ENCODE measurements at places on chromosomes 5 and 9.

- DNase-seq, result peak; percentile 68
These were observed 939.7 kb downstream of the NR2F1-AS1 start for GRCh38 chr5:92641031-92641962.

DNA sequence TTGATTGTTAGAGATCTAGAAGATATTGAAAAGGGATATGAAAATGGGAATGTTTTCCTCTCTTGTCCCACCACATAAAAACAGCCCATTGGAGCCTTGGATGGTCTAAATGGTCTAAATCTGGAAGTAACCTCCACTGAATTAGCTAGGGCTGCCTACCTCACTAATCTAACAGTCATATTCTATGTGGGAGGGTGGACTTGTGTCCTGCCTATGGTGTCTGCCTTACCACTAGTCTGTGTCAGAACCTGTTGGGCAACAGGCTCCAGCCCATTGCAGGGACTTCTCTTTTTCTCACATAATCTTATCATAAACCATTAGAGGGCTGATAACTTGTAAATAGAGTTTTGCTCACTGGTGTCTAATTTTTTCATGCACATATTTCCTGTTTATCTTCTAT lies 548.8 kb upstream of the CDH18 start:
- no peak for DNase-seq

DNA sequence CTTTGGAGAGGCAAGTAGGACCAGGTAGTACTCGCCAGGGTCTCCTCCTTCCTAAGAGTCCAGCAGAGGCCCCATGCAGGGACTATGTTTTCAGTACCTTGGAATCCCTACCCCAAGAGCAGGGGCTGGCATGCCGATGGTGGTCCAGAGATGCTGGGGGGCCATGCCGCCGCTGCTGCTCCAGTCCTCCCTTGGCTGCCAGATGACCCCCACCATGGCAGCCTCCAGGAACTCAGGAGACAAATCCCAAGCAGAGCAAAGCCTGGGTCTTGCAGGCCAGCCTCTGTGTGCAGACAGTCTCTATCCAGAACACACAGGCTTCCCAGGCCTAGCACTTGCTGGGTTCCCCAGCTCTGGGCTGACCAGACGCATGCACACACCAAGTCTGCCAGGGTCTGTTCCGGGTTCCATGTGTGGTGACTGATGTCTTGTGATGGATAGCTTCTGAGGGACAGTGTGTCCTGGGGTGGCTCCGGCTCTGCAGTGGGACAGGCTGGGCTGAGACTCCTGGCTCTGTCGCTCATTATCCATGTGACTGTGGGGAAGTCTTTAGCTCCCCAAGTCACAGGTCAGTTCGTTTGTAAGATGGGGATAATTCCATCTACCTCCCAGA lies 127.3 kb downstream of the CRB2 start:
- DNase-seq, result no peak

- DNase-seq, result peak; percentile 40
These were observed 37.5 kb upstream of the RGMB start for GRCh38 chr5:98735806-98736507.

GRCh38 chr5:25707093-25707492 lies 1062.3 kb upstream of the CDH10 start:
- no peak for DNase-seq

DNA sequence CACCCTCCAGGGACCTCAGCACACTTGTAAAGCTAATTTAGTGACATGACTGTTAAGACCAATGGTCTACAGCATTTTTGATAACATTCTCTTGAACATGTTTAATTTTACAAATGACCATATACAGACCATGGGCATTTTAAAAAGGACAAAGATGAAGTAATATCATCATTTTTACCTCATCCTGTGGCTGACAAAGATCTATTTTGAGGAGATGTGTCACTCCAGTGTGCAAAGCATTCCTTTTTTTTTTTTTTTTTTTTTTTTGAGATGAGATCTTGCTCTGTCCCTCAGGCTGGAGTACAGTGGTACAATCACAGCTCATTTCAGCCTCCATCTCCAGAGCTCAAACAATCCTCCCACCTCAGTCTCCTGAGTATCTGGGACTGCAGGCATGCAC lies 118.2 kb upstream of the TBC1D2 start:
- DNase-seq, result peak; percentile 38

DNA sequence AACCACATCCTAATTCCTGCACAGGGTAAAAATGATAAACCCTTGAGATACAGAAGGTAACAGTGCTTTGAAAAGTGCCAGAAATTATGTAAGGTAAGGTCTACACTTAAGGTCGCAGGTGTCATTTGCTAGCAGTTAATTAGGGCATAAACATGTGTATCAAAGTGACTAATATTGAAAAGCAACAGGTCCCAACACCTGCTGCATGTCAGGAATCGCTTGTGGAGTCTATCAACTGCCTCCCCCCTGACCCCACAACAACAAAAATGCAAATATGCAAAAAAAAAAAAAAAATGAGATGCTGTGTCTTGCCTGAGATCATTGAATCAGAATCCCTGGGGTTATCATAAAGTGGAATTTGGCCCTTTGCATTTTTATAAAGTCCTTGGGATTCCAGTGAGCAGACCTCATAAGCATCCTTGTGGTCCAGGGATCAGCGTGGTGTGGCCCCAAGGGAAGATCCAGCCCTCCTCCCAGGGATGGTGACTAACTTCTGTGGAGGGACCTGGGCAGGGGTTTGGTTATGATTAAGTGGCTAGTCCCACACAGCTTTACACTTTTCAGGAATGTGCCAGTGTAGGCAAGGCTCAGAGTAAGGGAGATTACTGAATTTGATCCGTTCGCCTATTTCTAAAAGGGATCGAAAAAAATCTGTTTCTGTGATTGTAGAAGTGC lies 92.5 kb upstream of the TNFSF8 start:
- DNase-seq, result peak; percentile 100

DNA sequence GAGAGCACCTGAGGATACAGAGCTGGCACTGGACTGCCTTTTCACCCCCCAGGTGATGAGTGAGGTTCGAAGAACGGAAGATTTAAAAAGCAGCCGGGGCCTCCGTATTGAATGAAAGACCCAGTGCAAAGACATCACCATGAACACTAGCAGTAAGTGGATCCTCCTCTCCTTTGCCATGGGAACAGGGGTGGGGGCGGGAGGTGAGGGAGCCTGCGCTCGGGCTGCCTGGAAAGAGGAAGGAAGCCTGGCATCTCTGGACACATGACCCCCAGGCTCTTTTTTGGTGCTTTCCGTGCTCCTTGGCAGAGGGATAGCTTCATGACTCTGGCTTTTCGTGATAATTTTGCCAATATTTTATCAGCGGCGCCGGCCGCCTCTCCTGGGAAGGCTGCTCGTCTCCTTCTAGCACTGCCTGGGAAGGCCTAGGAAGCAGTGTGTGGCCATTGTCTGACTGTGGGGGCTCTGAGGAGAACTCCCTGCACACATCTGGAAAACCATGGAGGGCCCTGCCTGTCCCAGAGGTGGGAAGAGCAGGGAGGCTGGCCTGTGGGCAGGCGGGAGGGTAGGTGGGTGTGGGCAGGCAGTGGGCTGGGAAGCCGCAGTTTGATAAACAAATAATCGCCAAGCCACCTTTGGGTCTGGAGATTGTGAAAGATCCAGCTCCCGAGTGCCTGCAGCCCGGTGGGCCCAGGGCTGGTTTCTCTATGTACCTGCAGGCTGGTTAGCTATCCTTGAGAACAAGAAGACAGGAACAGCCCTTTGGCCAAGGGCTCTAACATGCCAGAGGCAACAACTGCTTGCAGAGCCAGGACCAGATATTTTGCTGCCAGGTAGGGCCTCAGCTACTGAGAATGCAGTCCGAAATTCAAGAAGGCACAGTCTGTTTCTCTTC lies 911 bp downstream of the ABLIM3 start:
- DNase-seq, result peak; percentile 54

DNA sequence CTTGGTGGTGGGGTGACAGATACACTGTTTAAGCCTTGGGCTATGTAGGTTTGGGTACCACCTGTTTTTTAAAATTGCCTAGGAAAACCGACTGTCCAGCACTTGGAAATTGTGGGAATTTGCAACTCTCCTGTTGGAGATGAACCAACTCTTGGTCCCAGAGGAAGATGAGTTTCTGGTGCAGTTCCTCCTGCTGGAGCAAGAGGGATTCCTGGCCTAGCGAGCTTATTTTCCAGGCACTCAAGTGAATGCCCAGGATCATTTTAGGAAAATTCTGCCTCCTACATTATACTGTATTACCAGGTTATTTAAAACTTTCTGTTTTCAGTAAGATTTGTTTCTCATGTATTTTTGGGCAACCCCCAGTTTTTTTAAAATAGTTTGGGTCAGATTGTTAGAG lies 33.7 kb downstream of the AP3S1 start:
- no peak for DNase-seq

- DNase-seq, result no peak
These were observed 32.3 kb downstream of the KLHL3 start for GRCh38 chr5:137703565-137703964.

DNA sequence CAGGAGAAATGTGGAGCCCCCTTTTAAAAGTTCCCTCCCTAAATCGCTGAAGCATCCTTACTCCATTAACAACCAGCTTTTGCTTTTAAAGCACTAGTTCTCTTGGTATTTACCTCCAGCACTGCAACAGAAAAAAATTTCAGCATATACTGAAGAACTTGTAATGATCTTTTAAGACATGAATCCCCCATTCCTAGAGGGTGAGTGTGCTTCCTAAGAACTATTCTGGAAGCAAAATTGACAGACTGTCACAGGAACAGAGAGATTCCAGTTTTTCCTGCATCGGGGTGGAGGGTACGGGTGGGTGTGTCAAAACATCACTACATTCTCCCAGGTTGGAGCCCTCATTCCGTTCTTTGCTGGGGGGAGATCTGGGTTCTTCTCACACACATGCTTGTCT lies 151.9 kb downstream of the EBF1 start:
- DNase-seq, result peak; percentile 45

DNA sequence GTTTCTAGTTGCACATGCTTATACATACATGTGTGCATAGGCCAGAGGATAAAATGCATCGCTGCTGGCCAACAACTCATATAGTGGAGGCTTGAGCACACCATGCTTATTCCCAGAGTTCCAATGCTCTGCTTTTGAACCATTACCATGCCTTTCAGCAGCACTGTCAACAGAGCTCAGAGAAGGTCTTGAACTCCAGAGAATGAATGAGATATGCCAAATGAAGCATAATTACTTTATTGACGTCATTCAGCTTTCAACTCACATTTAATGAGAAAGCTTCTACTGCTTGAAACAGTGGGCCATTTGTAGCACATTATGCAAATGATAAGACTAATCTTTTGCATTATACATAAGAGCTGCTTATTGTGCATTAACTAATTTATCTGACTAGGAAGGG lies 765.3 kb upstream of the GRAMD2B start:
- no peak for DNase-seq

GRCh38 chr9:98961513-98962180 lies 17.9 kb downstream of the COL15A1 start:
- no peak for DNase-seq

- DNase-seq, result no peak
These were observed 45.0 kb downstream of the ROPN1L start for GRCh38 chr5:10486511-10487344.

GRCh38 chr5:35166043-35166442 lies 64.2 kb downstream of the PRLR start:
- DNase-seq, result no peak

GRCh38 chr5:1670351-1670750 lies 129.3 kb downstream of the MRPL36 start:
- peak; percentile 18 for DNase-seq

DNA sequence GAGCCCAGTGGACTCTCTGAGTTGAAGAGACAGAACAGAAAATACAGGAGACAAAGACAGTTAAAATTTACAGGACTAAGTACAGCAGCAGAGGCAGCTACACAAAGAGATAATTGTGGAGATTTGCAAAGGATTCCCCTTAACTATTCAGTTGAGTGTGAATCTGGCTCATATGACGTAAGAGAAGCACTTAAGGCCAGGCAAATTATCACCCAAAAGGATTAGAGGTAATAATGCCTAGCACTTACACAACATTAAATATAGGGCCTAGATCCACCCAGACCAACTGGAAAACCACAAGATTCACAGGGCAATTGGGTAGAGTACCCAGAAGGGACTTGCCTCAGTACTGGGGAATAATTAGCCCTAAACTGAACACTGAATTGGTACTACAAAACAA lies 41.3 kb downstream of the ADAMTS6 start:
- no peak for DNase-seq

DNA sequence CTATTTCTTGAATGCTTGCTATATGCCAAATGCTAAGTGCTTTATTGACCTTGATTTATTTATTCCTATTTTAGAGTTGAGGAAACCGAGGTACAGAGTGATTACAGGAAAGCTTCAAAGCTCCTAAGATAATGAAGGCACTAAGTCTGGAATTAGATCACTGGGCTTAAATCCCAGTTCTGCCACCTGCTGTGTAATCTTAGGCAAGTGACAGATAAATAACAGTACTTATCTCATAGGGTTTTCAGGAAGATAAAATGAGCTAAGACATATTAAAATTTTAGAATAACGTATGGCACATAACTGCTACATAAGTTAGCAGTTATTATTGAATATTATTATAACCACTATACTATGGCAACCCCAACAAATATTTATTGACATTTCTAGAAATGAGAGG lies 843.8 kb downstream of the DTWD2 start:
- no peak for DNase-seq

- no peak for DNase-seq
These were observed 1360.8 kb upstream of the C9orf72 start for GRCh38 chr9:28934111-28934510.

- peak; percentile 41 for DNase-seq
These were observed 69.1 kb downstream of the PSAT1 start for GRCh38 chr9:78365748-78366697.

DNA sequence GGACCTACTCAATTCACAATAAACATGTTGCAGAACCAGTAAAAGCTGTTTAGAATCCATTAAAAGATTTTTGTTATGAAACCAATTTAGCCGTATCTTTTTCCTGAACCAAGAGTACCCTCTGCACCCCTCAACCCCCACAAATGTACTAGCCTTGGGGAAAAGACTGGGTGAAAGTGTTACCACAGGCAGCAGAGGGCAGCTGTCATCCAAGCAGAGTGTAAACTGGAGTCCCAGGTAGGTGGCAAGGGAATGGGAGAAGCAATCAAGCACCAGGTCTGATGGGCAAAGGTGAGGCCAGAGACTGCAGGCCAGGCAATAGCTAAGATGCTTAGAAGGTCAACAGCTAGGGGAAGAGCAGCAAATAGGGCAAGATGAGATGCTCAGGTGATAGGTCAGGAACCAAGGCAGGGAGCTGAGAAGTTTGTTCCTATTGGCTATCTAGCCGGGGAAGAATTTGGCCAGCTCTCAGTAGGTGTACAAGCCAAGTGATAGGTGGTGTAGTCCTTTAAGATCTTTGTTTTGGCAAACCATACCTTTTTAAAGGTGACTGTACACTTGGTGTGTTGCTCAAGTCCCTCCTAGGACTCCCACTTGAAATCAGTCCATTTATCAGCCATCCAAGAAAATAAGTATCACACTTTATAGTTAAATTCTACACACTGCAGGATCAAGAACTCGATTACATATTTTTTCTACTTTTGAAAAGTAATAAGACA lies 77.8 kb upstream of the CCDC112 start:
- no peak for DNase-seq

GRCh38 chr5:122715095-122715494 lies 59.8 kb upstream of the SNX2 start:
- peak; percentile 34 for DNase-seq

- no peak for DNase-seq
These were observed 26.0 kb upstream of the LIFR start for GRCh38 chr5:38582293-38582974.

- DNase-seq, result peak; percentile 97
These were observed 94.0 kb upstream of the DNAH5 start for GRCh38 chr5:14038341-14038959.

- DNase-seq, result no peak
These were observed 314.2 kb downstream of the CDK5RAP2 start for GRCh38 chr9:120265791-120266190.

Measured in EL (cell line).